Kidney epithelial cell (primary cell): ENCODE measurements at places on chromosomes 1 and 21.

- no peak for DNase-seq
Observed at GRCh38 chr1:53430261-53430660, 28.9 kb upstream of the DMRTB1 start.

- DNase-seq = no peak
Observed at GRCh38 chr1:84360316-84360715, 38.0 kb upstream of the DNASE2B start.

GRCh38 chr1:211822677-211823407 lies 7.7 kb downstream of the LPGAT1 start:
- DNase-seq = no peak

DNA sequence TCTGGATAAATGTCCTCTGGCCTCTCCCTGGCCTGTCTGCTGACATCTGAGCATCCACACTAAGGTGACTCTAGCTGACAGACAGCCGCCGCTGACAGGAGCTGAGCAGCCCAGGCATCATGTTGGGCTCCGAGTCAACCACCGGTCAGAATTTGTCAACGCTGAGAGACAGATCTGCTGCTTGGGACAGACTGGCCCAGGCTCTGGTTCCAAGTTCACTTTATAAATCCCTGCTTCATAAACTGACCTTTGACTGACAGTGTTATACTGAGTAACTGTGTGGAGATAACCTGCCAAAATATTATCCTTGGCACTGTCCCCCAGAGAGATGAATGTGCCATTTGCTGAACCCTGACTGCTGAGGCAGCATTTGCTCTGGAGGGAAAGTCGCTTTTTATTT lies 616.7 kb downstream of the NPHP4 start:
- DNase-seq = no peak

DNA sequence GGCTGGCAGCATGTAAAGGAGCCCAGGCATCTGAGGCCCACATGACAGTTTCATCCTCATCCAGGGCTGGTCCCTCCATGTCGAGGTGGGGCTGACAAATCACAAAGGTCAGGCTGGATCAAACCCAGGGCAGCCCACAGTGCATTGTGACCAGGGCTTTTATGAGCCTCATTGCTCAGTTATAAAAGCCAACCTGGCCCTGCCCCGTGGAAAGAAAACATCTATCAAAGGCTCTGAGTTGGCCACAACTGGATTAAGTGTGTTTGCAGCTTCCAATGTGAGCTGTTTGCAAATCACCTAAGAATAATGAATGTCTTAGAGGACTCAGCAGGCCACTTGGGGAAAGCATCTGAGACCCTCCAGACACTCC lies 45.4 kb downstream of the GRHL3 start:
- no peak for DNase-seq

- no peak for DNase-seq
Observed at GRCh38 chr1:198534548-198535418, 5.7 kb downstream of the ATP6V1G3 start.

GRCh38 chr1:46517010-46517600 lies 27.5 kb downstream of the DMBX1 start:
- no peak for DNase-seq

DNA sequence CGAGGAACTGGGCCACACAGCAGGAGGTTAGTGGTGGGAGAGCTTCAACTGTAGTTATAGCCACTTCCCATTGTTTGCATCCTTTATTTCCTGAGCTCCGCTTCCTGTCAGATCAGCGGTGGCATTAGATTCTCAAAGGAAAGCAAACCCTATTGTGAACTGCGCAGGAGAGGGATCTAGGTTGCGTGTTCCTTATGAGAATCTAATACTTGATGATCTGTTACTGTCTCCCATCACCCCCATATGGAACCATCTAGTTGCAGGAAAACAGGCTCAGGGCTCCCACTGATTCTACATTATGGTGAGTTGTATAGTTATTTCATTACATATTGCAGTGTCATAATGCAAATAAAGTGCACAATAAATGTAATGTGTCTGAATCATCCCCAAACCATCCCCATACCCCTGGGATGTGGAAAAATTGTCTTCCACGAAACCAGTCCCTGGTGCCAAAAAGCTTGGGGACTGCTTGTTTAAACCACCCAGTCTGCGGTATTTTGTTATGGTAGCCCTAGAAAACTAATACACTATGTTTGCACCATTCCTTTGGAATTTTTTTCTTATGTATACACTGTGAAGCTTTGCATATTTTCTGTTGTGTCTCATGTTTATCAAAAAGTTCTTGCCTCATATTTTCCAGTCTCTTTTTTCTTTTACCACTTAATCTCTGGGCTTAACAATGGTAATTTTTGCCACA lies 136.6 kb upstream of the IVNS1ABP start:
- DNase-seq = no peak

DNA sequence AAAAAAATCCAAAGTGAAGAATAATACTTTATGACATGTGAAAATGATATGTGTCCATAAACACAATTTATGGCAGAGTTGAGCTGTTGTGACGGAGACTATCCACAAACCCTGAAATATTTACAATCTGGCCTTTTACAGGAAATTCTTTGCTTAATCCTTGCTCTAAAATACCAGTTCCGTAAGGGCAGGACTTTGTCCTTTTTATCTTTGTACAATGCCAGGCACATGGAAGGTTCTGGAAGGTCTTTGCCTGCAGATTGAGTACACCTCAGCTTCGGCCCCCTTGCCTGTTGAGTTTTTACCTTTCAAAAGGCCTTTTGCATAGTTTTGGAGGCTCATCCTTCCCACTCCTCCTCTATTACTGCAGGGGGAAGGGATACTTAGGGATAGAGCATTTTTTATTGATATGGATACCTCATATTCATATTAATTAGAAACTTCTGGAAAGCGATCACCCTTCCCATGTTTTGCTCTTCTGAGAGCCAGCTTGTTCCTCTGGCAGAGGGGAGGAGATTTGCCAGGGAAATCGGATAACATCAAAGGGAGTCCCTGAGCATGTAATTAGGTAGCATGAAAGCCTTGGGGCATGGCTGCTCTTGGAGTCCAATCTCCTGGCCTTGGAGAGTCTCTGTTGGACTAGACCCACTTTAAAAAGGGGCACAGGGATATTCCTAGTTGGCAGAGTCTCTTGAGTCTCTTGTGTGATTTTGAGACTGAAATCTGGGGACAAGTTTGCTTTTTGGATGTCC lies 217.1 kb downstream of the KCNJ6 start:
- no peak for DNase-seq

- DNase-seq = no peak
Observed at GRCh38 chr1:207871117-207871649, 39.7 kb downstream of the CD34 start.

DNA sequence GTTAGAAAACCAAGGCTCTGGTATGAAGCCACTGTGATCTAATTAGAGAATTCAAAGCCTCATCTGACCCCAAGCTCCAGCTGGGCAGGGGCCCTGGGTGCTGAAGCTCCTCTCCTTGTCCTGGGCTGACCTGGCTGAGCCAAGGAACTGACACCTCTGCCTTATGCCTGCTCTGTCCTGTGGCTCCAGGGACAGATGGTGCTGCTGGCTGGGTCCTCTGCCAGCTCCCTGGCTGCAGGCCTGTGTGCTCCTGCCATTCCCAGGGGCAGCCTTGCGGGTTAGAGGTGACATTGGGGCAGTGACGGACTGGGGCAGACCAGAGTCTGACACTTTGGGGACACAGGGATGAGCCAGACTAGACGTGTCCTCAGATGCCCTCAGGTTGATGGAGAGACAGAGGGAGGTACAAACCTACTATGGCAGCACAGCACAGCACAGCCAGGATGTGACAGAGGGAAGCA lies 11.8 kb downstream of the ACOT11 start:
- DNase-seq = no peak

- no peak for DNase-seq
Observed at GRCh38 chr1:161439280-161440232, 65.7 kb upstream of the FCGR2A start.

GRCh38 chr1:18884419-18884717 lies 18.0 kb downstream of the ALDH4A1 start:
- no peak for DNase-seq

GRCh38 chr1:119898981-119899720 lies 2.8 kb upstream of the ADAM30 start:
- no peak for DNase-seq

DNA sequence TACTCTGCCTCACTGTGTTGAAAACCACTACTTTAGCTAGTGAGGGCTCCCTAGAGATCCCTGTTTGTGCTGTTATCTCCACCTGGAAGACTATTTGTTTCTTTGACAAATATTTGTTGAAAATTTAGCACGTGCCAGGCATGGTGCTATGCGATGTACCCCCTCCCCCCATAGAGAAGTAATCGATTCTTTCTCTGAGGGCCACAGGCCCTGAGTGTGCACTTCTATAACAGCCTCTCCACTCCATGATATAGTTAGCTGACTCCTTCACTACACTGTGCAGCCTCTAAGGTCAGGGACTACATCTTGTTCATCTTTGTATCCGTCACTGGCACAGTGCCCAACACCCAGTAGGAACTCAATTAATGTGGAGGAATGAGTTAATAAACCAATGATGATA lies 17.3 kb upstream of the RBM15 start:
- DNase-seq = no peak

DNA sequence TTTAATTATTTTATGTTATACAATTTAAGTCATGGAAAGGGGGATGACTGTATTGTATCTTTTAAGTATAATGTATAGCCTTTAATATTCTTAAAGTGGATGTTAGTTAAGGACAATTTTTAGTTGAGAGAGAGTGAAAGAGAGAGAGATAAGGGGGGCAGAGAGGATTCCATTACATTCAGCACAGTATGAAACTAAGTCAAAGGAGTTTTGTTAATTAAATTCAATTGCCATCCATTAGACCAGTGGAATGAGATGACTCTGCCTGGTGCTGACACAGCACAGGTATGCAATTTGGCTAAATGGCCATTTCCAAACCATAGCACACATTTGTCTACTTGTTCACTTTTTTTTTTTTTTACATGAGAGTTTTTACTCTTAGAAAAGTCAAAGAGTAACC lies 27.5 kb downstream of the NFIA start:
- no peak for DNase-seq

DNA sequence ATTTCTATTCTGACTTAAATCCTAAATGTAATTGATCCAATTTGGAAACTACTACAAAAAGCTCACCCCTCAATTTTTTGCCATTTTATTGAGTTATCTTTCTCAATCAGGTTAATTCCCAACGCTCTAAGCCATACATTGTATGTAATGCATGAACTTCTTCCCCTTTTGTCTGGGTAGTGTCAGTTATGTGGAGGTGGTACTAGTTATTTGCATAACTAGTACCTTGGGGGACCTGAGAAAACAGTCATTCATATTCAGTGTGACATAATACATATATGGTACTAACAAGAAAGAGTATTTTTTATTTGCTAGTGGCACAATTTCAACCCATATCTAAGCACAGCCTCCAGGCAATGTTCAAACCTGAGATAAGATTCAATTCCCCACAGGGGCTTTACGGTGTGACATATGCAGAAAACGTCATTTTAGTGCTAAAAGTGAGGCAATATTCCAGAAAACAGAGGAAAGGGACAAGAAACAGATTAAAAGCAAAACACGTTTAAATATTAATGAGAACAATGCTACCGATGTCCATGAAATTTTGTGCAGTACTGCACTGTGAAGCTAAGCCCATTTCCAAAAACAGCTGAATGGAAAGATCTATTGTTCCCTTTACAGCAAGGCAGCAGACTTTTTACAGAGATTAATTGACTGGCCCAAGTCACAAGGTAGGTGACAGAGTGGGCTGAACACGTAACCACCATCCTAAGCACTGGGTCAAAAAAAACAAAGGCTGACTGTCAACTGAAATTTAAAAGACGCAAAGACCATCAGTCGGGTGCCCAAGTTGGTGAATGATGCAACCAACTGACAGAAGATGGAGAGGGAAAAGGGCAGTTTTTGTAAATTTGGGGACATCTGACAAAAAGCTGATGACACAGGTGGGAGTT lies 1.4 kb downstream of the HLCS start:
- no peak for DNase-seq

- no peak for DNase-seq
Observed at GRCh38 chr1:25033030-25033827, 103.2 kb upstream of the RUNX3 start.

- DNase-seq = no peak
Observed at GRCh38 chr1:11494771-11495170, 15.8 kb downstream of the DISP3 start.

GRCh38 chr1:31460027-31460426 lies 47.0 kb downstream of the SERINC2 start:
- no peak for DNase-seq

DNA sequence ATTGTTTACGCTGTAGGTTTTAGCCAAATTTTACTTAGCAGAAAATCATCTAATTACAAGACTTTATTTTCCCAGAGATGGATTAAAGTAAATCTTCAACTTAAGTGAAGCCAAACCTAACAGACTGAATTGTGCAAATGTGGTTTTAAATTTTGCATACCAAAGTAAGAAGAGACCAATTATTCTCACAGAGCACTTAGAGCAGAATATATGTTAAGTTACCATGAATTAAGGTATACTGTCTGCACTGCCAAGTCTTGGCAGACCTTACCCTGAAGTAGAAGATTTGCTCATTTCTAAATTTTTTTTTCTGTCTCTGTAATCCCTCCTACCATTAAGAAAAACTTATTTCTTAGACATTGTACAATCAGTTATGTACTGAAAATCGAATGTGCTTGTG lies 24.1 kb downstream of the MRPS6 start:
- no peak for DNase-seq

- DNase-seq = no peak
Observed at GRCh38 chr1:21325231-21325718, 35.0 kb upstream of the ECE1 start.

DNA sequence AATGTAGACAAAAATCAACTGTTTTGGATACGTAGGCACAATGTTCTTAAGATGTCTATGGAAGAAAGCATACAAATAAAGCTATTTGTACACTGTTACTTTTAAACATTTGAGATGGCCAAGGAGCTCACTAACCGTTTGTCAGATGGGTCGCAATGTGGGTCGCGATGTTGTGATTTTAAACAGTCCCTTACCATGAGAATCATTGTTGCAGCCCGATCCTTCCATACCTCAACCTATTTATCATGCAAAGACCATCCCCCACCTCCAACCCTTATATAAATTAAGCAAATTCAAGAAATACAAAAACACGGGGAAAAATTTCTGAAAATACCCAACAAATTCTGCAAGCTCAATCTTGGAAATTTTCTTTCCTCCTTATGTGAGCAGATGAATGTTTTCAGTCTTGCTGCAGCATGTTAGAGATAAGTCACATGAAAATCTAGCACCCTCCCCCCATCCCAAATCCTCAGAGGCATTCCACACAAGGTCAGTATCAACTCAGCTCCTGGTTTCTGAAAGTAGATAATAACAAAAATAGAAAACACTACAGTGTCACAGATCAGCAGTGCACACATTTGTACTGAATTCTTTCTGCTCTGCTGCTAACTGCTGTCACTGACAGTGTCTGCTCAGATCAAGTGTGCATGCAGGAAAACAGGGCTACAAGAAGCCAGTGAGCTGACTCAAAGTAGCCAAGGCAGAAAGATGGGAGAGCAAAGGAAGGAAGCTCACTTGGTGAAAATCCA lies 92.9 kb upstream of the TTC39A start:
- no peak for DNase-seq

- no peak for DNase-seq
Observed at GRCh38 chr1:184433956-184434502, 47.2 kb downstream of the C1orf21 start.

- DNase-seq = no peak
Observed at GRCh38 chr1:72050551-72050950, 231.8 kb downstream of the NEGR1 start.
